Uterus (tissue), 4 donors: ENCODE measurements at places on chromosomes 5 and 9. TPM values are rescaled to one million over a fixed set of nuclear protein-coding genes. Genes with fewer than 3 reads are reported as not detected.

Gene POC5
- 47.6 TPM for total RNA-seq

- H3K4me1 ChIP-seq, result no peaks in the 10 kb centered on the region
- no peak for DNase-seq
- no peaks in the 10 kb centered on the region for H3K36me3 ChIP-seq
- no peak overlapping the region for H3K4me3 ChIP-seq
These were observed 6.4 kb downstream of the SPINK6 start for GRCh38 chr5:148209151-148209770.

Gene ANKRD34B
- not detected for total RNA-seq

GRCh38 chr9:76049341-76049740 is 158.9 kb downstream of the PCSK5 start:
- H3K36me3 ChIP-seq, result no peaks in the 10 kb centered on the region
- no peak for DNase-seq
- H3K27me3 ChIP-seq, result no peaks in the 10 kb centered on the region
- H3K4me1 ChIP-seq, result no peaks in the 10 kb centered on the region
- no peak overlapping the region for H3K27ac ChIP-seq
- no peak overlapping the region for H3K4me3 ChIP-seq

Gene IL13
- not detected for total RNA-seq

DNA sequence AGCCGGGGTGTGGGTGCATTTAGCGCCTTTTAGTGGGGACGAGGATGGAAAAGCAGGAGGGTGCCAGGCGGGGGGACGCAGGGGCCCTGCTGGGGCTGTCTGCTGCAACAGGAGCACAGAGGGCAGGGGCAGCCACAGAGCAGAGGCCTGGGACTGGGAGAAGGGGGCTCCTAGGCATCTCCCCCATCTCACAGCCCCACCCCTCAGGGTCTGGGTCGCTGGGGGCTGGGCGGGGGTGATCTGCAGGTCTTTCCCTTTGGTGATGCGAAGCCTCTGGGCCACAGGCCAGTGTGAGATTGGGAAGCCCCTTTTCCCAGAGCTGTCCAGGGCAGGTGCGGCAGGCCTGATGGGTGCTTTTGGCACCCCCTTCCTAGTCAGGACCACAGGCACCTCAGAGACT is 4.8 kb downstream of the TOR2A start:
- DNase-seq, result no peak
- no peak overlapping the region for H3K27ac ChIP-seq
- H3K4me1 ChIP-seq, result no peaks in the 10 kb centered on the region
- no peak overlapping the region for H3K4me3 ChIP-seq

DNA sequence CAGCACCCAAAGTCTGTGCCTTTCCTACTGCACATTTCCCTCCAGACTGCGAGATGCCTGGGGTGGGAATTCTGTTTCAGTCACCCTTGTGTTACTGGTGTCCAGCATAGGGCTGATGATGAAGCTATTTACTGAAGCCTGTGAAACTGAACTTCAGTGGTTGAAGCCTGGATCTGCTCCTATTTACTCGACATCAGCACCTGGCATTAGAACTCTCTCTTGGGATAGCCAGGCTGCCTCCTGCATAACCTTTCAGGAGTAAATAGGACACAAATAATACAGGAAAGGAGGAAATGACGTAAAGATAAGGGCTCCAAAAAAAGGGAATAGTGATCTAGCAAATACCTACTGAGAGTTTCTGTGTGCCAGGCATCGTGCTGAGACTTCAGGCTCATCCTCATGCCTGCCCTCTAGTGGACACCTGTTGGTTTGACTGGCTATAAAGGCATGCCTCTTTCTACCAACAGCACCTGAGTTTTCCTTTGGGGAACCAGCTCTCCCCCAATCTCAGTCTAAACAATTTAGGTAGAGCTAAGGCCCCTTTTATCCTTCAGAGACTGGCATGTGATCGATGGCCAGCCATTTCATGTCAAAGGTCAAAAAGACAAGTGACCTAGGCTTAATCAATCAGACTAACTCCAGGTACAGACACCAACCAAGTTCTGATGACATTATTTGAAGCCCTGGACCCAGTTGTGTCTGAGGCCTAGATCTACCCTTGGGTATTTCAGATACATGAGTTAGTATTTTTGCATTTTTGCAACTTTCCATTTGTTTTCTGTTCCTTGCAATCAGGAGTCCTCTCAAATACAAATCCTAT is 192.1 kb upstream of the TRIM32 start:
- H3K27me3 ChIP-seq, result no peaks in the 10 kb centered on the region
- no peak overlapping the region for H3K4me3 ChIP-seq
- H3K27ac ChIP-seq, result no peak overlapping the region
- peak; percentile 31 for DNase-seq
